ENCODE measurements at places on chromosomes 1 and 21.

- DNase-seq, result no peak
These were observed 75.2 kb downstream of the EVI5 start for GRCh38 chr1:92709738-92710137.

DNA sequence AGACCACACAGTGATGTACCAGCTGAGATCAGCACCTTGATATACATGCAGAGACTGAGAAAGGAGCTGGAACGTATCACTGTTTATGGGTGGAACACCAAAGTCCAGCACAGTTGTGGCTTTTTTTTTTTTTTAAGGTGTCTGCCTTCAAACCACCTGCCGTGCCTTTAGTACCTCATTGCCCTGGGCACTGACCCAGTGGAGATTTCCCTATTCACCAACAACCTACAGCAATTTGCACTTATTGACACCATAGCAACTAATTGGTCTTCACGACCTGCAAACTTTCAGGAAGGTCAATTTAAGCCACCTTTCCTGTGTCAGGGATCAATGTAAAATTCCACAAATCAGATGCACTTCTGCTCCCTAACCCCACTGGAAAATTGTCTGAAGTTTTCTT lies 181.6 kb upstream of the ADGRL2 start:
- no peak for DNase-seq

DNA sequence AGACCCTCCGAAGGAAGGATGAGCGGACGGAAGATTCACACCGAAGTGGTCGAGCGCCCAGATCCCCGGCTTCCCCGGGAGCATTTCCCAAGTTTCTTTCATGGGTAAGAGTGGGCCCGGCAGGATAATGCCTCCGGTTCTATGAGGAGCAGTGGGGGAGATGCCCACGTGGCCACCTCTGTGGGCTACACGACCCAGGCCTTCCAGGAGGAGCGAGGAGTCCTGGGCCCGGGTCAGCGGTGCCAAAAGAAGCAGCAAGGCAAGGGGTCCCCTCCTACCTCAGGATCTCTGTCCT lies 7.9 kb upstream of the NBPF11 start:
- DNase-seq, result no peak

DNA sequence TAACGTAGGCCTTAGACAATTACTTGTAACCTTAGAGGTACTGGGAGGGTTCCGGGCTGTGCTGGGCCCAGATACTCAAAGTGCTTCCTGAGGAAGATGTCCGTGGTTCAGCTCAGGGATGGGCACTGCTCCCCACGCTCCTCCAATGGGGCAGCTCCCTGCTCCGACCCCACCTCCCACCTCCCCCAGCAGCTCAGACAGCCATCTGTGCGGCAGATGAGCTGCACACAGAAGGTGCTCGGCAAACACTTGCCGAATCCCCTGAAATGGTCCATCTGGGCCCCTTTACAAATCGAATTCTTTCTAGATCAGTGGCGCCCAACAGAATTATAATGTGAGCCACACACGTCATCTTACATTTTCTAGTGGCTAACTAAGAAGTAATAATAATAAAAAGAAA lies 242.4 kb upstream of the RAB4A start:
- no peak for DNase-seq

DNA sequence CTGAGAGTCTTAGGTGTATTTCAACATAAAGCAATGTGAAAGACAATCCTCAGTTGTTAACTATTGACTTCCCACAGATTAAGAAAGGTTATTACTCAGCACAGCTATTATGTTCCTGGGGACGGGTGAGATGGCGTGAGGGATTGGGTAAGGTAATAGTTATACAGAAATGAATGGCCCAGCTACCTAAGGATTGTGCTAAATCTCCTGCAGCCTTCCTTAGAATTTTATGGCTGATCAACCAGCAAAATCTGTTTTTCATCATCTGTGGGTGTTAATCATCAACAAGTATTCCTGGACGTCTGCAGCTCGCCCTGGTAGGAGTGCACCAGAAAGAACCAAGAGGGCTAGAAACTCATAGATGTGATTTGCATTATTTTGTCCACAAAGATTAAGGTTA lies 146.0 kb upstream of the IVNS1ABP start:
- DNase-seq, result no peak

GRCh38 chr1:2130156-2130555 lies 64.4 kb downstream of the FAAP20 start:
- DNase-seq, result no peak

All from AG09319 (cell line).